H9 (cell line): ENCODE measurements at places on chromosomes 13 and 19.
A peak's percentile ranks its signal among the peaks of the same experiment; 100 is the strongest.

- no peak for DNase-seq
These were observed 7.6 kb upstream of the GPI start for GRCh38 chr19:34357431-34357830.

DNA sequence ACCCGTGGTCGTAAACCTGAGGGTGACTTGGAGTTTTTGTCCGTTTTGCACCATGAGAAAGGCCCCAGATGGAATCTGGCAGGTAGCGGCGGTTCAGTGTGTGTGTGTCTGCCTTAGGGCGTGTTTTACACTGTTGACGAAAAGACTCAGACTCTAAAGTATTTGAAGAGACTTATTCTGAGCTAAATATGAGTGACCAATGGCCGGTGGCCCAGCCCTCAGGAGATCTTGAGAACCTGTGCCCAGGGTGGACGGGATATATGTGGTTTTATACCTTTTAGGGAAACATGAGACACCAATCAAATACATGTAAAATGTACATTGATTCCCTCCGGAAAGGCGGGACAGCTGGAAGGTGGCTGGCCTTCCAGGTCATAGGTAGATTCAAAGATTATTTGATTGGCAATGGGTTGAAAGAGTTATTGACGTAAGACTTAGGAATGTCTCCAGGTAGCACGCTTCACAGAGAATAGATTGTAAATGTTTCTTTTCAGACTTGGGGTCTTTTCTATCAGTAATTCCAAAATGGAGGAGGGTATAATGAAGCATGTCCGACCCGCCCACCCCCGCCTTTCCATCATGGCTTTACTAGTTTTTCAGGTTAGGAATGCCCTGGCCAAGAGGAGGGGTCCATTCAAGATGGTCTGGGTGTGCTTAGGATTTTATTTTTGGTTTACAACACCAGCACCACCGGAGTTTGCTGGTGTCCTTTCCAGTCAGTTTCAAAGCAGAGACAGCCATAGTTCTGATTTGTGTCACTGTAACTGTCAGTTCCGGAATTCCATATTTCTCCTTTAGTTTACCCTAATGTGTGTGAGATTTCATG lies 1.0 kb upstream of the ZNF529 start:
- DNase-seq = no peak

GRCh38 chr13:67281466-67281865 lies 51.3 kb upstream of the PCDH9 start:
- DNase-seq = no peak

DNA sequence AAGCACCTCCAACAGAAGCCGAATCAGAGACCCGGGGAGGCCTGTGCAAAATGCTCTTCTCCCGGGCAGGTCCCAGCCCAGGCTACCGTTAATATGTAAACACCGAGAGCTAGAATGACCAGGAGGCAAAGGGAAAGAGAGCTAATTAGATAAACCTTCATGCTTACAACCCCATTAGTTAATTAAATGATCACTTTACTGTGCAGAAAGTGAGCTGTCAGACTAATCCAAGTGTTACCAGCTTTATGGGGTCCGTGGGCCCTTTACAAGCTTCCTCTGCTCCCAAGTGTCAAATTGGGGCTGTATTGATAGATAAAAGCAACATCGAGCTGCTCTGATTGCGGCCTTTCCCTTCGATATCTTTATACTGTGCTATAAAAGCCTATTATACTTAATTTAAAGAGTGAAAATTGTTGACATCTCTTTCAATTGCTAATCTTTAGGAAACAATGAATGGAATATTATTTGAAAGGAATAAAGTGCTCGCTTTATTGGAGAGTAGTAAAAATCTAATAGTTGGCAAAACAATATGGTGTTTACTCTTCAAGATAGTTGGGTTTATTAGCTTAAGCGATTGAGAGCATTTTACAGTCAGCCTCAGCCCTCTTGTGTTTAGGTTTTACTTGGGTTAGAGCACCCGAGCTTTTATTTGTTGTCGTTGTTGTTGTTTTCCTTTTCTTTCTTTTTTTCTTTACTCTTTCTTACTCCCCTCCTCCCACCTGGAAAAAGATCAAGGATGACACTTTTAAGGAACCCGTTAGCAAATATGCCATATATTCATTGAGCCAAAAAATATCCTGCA lies 189.3 kb upstream of the GPR12 start:
- DNase-seq = no peak

GRCh38 chr13:51153527-51153926 lies 42.5 kb upstream of the C13orf42 start:
- peak; percentile 67 for DNase-seq

DNA sequence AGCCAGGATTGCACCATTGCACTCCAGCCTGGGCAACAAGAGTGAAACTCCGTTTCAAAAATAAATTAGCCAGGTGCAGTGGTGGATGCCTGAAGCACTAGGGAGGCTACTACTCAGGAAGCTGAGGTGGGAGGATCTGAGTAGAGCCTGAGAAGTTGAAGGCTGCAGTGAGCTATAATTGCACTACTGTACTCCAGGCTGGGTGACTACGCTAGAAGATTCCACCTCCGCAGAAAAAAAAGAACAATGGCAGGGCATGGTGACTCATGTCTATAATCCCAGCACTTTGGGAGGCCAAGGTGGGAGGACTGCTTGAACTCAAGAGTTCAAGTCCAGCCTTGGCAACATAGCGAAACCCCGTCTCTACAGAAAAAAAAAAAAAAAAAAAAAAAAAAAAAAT lies 20.5 kb downstream of the HAUS8 start:
- DNase-seq = no peak

GRCh38 chr19:36797786-36798108 lies 25.1 kb upstream of the ZNF850 start:
- no peak for DNase-seq

DNA sequence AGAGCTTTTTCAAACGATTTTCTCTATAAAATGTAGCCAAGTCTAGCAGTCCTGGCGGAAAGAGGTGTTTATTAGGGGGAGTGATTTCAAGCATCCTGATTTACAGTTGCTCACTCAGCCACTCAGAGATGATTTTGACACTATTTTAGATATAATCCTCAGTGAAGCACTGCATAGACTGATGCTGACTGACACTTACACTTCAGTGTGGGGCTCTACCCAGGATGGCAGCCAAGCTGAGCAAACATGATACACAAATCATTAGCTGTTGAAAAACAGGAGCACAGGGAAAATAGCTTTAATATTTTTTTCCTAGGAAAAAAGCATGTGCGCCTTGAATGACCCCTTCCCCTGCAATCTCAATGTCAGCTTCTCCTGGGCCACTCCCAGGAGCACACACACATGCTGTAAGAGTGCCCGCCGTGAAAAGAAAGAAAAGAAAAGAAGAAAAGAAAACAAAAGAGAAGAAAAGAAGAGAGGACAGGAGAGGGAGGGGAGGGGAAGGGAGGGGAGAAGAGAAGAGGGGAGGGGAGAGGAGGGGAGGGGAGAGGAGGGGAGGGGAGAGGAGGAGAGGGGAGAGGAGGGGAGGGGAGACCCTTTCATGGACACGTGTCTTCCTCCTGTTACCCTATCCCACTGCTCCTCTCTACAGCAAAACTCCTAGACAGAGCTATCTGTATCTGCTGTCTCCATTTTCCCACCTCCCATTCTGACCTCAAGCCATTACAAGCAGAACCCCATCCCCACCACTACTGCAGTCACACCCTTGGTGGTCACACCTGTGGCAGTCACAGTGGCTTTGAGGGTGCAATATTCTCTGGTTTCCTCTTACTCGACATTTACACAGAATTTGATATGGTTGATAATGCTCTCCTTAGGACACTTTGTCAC lies 36.4 kb downstream of the RCBTB2 start:
- DNase-seq = no peak

DNA sequence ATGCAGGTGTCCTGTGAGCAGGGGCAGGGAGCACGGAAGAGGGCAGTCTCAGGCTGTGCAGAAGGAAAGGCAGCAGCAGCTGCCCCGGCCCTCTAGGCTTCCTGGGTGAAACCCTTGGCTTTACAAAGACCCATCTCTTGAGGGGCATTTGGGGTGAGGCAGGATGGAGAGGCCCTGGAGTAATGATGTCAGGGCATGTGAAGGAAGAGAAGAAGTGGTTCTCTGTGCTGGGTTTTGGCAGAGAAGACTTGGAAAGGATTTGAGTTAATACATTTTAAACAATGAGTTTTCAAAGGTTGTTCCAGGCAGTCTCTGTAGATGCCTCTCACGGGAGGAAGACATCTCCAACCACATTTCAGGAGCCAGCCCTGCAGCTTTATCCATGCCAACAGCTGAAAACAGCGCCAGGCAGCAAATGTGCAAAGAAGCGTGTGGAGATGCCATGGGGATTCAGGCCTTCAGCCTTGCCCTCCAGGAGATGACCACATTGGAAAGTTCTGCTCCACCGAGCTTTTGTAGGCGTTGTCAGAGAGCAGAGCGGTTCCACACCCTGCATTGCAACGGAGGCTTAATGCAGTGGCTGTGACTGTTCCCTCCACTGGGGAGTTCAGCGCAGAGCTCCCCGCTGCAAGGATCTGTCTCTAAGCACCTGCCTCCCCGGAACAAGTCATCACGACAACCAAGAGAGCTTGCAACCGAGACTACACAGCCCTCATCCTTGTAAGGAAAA lies 322.8 kb downstream of the UQCRFS1 start:
- DNase-seq = no peak
